ENCODE measurements at places on chromosomes 13 and 19. TPM values are rescaled to one million over a fixed set of nuclear protein-coding genes. Genes with fewer than 3 reads are reported as not detected.

Gene ZNF558
- total RNA-seq = 40.6 TPM

Gene C19orf18
- 1.5 TPM for total RNA-seq

Gene ACP5
- 2.5 TPM for total RNA-seq

Gene MYBPC2
- not detected for total RNA-seq

Gene NLRP9
- total RNA-seq = not detected

Gene TYROBP
- not detected for total RNA-seq

All from neural crest cell (in vitro differentiated cells).